ENCODE measurements at places on chromosomes 4 and X. TPM values are rescaled to one million over a fixed set of nuclear protein-coding genes. Genes with fewer than 3 reads are reported as not detected.
A peak's percentile ranks its signal among the peaks of the same experiment; 100 is the strongest.

GRCh38 chrX:100931218-100931924 lies 2.7 kb upstream of the XKRX start:
- DNase-seq = no peak

GRCh38 chr4:125115476-125115875 lies 199.3 kb upstream of the FAT4 start:
- no peak for DNase-seq

- DNase-seq = no peak
Measured at GRCh38 chrX:110004215-110004614, 1.3 kb downstream of the TMEM164 start.

Gene RAB40A
- 0.11 TPM for total RNA-seq

GRCh38 chr4:88040707-88041106 lies 33.3 kb downstream of the PKD2 start:
- DNase-seq = no peak

DNA sequence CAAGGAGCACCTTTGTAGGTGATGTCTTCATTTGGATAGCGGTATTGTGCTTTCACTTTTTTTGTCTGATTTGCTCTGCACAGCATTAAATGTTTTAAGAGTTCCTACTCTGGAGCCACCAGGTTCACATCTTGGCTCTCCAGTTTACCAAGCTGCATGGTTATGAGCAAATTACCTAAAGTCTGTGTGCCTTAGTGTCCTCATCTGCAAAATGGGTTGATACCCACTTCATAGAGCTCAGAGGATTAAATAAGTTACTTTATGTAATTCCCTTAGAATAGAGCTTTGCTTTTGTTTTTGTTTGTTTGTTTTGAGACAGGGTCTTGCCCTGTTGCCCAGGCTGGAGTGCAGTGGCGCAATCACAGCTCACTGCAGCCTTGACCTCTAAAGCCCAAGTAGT lies 58.2 kb downstream of the UBE2K start:
- DNase-seq = no peak

DNA sequence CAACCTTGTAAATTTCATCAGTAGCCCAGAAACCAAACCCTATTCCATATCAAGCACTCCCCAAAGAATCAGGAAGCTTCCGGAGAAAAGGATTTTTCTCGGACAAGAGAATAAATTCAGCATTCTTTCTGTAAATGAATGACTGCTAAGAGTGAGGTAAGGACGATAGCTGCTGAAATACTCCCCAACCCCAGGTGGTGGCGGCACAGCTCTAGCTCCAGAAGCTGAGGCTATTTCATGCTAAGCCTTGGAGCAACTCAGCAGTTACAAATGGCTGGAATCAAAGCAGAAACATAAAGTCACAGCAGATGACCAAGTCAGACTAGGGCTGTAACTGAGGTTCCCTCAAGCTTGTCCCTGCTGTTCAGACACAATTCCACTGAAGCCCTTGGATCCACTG lies 13.9 kb upstream of the PCDH19 start:
- DNase-seq = no peak

Gene BGN
- not detected for total RNA-seq

- DNase-seq = peak; percentile 80
Measured at GRCh38 chr4:122341886-122342285, 36.9 kb upstream of the ADAD1 start.

Gene JAKMIP1
- total RNA-seq = not detected

GRCh38 chr4:15587649-15588048 lies 67.5 kb downstream of the FBXL5 start:
- peak; percentile 56 for DNase-seq

DNA sequence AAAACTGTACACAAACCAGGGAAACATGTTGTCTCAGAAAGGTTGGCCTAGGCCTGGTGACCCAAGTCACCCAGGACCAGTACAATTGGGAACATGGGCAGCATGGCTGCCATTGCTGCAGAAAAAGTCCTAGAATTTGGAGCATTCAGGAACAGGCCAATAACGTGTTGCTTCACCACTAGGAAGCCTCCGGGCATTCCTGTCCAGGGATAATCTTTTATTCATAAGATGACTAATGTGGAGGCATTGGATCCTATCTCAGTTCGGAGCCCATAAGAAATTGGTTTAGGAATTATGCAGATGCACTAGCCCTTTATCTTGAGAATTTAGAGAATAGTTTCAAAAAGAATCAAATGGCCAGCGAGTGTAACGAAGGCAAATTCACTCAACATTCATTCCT lies 242.8 kb upstream of the NDST4 start:
- DNase-seq = no peak

Gene GUCY1A1
- total RNA-seq = not detected

- peak; percentile 50 for DNase-seq
Measured at GRCh38 chrX:15349046-15349445, 13.7 kb upstream of the PIGA start.

Gene SRPK3
- total RNA-seq = 1.3 TPM

- DNase-seq = peak; percentile 63
Measured at GRCh38 chr4:94676970-94677369, 80.8 kb upstream of the BMPR1B start.

Gene FGB
- not detected for total RNA-seq

DNA sequence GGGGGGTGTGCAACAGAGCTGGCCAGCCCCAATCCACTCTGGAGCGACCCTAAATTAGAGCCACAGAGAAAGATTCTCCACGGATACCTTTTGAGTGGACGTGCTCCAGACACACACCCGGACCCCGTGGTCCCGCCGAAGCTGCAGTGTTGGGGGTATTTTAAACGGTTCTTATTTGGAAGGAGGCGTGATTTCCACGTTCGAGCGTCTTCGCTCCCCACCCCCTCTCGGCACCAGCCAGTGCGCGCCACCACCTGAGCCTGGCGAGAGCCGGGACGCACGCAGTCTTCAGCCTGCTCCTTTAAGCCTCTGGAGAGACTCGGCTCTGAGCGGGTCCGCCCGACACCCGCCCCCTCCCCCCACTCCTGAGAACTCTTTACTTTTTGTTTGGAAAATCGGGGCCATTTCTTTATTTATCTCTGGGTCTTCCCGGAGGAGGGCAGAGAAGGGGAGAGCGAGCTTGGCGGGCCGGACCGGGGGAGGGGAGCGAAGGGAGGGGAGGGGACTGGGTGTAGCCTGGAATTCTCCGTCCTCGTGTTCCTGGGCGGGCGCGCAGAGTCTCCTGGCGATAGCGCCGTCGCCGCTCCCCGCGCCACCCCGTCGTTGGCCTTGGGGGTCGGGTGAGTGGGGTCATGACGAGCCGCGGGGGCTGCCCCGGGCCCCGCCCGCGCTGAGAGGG lies 668 bp upstream of the PTCHD1 start:
- no peak for DNase-seq

Gene PGAM4
- not detected for total RNA-seq

DNA sequence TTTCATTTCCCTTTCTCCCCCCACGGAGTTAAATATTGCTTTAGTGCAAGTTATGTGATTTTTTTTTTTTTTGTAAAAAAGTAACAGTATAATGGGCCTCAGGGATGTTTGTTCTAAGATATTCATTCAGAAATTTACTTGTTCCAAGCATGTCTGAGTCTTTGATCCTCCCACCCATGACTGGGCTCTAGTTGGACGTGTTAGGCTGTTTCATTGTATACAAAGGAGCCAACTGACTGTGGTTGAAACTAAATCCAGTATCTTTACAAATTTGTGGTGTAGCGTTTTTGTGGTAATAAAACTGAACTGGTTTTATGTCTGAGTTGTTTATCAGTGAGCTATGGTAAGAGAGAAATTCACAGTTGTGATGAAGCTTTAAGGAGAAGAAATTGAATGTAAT lies 74.1 kb downstream of the DOCK11 start:
- no peak for DNase-seq

DNA sequence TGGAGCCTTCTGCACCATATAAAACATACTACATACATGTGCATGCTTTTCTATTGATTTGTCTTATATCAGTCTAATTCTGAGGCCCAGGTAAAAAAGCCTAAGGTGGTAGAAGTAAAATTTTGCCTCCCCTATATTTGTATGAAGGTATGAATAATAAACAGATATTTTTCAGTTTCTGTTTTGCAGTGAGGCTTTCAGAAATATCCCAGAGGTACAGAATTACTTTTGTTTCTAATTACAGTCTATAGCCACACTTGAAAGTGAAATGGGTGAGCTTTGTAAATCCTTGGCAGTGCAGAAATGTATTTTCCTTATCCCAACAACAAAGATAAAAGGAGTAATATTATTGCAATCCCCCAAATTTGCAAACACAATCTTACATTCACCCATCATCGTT lies 59.5 kb downstream of the DDX60 start:
- no peak for DNase-seq
